ENCODE measurements at places on chromosomes 6 and 20. TPM values are rescaled to one million over a fixed set of nuclear protein-coding genes. Genes with fewer than 3 reads are reported as not detected.

Gene KCNK15
- not detected for total RNA-seq

- no peak for DNase-seq
These were observed 868 bp downstream of the LTV1 start for GRCh38 chr6:143844006-143844405.

DNA sequence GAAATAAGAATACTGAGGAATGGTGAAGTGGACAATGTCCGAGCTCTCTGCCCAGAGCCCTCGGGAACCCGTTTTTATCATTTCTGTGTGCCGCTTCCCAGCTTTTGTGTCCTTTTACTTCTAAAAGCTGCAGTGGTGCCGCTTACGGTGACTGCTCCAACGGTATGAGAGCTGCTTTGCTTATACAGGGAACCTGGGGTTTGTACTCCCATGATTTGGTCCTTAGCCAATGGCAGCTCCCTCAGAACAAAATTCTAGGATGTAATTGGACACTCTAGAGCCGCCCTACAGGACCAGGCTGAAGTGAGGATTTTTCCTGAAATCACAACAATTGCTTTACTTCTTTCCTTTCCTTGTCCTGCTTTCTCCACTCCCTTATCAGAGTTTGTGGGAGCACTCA, 24.2 kb upstream of the PCSK2 start:
- DNase-seq, result no peak

- DNase-seq, result peak; percentile 6
These were observed 87.8 kb upstream of the CENPW start for GRCh38 chr6:126252154-126252553.

Gene APMAP
- total RNA-seq, result 70.5 TPM
